ENCODE measurements at places on chromosomes 12 and 14. TPM values are rescaled to one million over a fixed set of nuclear protein-coding genes. Genes with fewer than 3 reads are reported as not detected.
A peak's percentile ranks its signal among the peaks of the same experiment; 100 is the strongest.

TSPAN11 gene
- polyA plus RNA-seq, result not detected

KLHDC1 gene
- 3.1 TPM for polyA plus RNA-seq

DNA sequence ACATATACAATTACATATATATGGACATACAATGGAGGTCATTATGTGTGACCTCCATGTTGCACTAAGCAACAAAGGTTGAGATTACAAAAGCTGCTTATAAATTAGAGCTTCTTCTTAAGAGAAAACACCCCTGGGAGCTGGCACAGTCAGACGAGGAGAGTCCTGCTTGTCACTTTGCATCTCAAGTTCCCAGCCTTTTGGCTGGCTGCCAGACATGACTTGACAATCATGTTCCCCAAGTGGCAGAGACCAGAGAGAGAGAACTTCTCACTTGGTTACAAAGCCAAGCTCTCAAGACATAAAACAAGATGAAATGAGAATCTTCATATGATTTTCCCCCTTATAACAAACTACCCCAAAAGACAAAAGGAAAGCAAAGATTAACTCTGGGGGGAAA lies 8.5 kb upstream of the SYNJ2BP start:
- DNase-seq, result no peak

- peak; percentile 65 for DNase-seq
Measured at GRCh38 chr12:55932551-55932910, 1.6 kb downstream of the DGKA start.

DNA sequence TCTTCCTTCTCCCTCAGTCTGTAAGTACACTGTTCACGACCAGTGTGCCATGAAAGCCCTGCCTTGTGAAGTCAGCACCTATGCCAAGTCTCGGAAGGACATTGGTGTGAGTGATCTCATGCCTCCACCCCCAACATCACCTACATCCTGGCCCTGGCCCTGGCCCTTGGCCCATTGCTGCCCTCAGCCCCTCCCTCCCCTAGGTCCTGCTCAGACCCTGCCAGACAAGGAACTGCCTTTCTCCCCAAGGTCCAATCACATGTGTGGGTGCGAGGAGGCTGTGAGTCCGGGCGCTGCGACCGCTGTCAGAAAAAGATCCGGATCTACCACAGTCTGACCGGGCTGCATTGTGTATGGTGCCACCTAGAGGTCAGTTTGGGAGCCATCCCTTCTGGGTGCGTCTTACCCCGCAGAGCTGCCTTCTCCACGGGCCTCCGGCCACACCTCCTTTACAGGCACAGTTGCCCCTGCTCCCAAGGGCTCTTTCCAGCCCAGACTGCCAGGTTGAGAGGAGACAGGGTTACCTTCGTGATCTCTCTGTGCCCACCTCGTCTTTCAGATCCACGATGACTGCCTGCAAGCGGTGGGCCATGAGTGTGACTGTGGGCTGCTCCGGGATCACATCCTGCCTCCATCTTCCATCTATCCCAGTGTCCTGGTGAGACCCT lies 9.2 kb downstream of the DGKA start:
- DNase-seq, result peak; percentile 81

GRCh38 chr12:57983858-57984505 lies 42.6 kb downstream of the ATP23 start:
- DNase-seq, result no peak

DNA sequence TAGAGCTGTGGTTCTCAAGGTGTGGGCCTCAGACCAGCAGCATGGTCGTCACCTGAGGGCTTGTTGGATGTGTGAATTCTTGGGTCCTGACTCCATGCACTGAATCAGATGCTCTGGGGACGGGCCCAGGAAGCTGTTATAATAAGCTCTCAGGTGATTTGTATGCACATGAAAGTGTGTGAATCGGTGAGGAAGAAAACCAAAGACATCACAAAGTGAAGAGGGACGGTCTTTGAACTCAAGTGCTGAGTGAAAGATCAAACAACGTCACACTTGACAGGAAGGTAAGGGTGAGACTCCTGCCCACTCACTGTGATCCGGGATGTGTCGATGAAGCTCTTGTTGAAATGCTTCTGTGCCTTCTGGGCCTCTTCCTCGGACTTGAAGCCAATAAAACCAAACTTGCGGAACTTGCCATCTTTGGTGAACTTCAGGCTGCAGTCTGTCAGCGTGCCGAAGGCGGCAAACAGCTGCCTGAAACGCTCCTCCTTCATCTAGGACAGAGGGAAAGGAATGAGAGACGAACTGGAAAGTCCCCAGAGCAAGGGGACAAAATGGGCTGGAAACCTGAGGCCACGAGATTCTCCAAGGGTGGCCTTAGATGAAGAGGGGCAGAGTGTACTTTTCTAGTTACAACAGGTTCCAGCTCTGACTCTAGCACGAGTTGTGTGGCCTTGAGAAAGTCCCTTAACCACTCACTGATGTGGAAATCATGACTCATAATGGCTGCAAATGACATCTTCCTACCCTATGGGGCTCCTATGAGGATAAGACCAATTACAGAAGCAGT lies 4.0 kb downstream of the RBM19 start:
- DNase-seq, result no peak

GRCh38 chr12:54037360-54038283 lies 4.8 kb downstream of the HOXC5 start:
- DNase-seq, result no peak

DNA sequence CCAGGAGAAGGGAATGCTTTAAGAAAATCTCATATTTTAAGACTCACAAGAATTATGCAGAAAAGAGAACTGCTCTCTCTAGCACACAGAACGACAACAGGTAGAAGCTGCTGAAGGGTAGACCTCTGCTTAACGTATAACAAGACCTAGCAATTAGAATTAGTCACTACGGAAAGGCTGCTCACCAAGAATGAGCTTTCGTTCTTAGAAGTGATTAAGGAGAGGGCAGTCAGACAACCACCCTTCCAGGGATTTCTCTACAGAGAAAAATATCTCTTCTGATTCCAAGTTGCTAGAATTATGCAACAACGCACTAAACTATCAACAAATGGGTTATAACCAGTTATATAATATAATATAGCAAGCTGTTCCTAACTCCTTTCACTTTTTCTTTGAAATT lies 18.6 kb downstream of the LRIG3 start:
- DNase-seq, result no peak

DNA sequence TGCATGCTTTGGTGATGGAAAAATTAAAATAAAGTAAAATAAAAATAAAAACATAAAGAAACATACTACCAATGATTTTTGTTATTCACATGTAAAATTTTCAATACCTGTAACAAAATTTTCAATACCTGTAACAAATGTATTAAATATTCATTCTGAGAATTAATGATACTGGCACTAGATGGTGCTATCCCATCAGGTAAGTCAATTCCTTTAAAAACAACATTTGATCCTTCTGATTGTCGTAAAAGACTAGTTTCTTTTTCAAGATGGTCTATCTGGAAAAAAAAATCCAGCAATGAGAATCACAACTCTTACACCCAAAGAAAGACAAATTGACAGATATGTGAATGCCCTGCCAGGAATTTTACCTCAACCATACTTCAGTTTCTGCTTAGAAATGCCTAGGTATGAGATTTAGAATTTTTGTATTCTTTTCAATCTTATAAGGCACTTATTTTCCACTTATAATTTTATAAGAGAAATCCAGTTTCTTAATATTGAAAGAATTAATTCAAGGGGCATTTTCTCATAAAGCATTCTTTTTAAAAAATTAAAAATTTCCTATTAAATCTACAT lies 30.7 kb downstream of the CEP290 start:
- no peak for DNase-seq
